AG04450 (cell line): ENCODE measurements at places on chromosomes 16 and 17.

GRCh38 chr16:30775392-30776188 is 11.4 kb downstream of the ZNF629 start:
- DNase-seq = no peak

DNA sequence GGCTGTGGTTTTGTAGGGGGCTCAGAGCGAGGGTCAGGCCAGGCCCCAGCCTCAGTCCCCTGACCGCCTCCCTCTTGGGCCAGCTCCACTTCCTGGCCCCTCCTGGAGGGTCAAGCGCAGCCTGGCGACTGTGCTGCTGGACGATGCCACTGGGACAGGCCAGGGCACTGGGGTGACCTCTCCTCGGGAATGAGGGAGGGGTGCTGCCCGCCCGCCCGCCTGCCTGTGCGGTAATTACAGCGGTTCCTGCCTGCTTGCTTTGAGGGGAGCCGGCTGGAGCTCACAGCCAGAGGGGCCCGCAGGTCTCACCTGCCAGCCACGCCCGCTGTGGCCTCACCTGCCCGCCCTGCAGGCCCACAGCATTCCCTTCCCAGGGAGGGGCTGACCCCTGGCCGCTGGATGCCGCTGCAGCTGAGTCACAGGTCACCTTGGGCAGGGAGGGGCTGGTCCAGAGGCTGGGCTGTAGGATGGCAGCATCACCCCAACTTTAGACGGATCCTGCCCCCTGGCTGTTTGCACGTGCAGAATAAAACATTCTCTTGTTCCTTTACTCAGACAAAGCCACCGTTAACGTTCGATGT is 76.7 kb upstream of the CBX4 start:
- DNase-seq = no peak

GRCh38 chr17:1473170-1473569 is 17.1 kb upstream of the CRK start:
- no peak for DNase-seq

- no peak for DNase-seq
These were observed 787 bp downstream of the CTCF start for GRCh38 chr16:67562918-67563707.

DNA sequence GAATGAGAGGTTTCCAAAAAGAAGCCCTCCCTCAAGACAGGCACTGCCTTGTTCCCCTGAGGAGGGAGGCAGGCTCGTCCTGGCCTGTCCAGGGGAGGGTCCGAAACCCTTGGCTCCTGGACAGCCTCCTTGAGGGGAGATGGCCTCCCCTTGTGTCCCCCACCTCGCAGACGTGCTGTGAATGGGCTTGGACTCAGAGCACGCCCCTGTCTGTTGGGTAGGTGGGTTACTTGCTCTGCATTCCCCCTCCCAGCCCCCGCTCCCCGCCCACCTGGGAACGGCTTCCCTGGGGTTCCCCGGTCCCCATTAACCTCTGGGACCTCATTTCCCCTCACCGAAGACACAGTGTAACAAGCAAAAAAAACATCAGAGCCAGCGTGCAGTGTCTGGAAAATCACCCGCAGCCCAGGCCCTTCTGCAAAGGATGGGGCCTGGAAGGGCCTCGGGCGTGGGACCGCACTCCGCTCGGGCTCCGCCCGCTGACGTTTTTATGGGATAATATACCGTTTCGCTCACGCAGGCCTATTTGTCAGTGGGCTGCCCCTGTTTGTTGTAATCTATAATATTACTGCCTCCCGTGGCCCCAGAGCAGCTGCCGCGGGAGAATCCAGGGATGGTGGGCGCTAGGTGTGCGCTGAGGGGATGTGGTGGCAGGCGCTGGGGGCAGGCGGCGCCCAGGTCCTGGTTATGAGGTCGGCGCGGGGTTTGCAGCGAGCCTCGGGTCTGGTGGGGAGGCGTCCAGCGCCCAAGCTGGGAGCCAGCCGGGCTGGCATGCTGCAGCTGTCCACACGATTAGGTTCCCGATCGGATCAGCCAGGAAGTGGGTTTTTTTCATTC is 11.1 kb downstream of the BAHCC1 start:
- no peak for DNase-seq

GRCh38 chr17:79219208-79219935 is 144.7 kb downstream of the ENGASE start:
- DNase-seq = no peak

GRCh38 chr17:81160306-81160705 is 5.0 kb upstream of the PVALEF start:
- no peak for DNase-seq

- peak; percentile 55 for DNase-seq
These were observed 26.4 kb upstream of the CLEC18A start for GRCh38 chr16:69924777-69925191.

GRCh38 chr16:2497695-2498484 is 15.9 kb upstream of the ATP6V0C start:
- no peak for DNase-seq

DNA sequence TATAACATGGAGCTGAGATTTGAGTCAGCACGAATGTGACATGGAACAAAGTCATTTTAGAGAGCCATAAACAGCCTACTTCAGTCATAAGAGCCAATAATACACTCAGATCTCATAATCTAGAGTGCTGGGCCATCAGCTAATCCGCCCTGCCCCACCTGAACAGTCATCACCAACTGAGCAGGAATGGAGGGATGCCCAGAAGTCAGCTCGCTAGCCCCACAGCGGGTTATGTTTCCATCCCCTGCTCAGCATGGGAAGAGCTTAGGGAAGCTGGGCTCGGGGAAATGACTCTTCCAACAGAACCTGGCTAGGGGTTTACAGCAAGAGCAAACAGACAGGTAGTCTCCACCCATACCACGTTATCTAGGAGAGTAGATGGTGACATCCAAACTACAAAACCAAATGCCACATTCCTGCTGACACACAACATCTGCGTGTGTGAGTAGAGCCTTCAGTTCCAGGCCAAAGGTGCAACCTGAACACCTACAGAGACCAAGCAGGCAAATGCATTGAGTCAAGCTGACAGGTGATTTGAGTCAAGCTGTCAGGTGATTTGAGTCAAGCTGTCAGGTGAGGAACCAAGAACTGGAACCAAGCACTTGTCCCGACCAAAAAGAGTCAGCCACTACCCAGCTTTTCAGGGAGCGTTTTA is 2.0 kb downstream of the TMEM11 start:
- DNase-seq = no peak

DNA sequence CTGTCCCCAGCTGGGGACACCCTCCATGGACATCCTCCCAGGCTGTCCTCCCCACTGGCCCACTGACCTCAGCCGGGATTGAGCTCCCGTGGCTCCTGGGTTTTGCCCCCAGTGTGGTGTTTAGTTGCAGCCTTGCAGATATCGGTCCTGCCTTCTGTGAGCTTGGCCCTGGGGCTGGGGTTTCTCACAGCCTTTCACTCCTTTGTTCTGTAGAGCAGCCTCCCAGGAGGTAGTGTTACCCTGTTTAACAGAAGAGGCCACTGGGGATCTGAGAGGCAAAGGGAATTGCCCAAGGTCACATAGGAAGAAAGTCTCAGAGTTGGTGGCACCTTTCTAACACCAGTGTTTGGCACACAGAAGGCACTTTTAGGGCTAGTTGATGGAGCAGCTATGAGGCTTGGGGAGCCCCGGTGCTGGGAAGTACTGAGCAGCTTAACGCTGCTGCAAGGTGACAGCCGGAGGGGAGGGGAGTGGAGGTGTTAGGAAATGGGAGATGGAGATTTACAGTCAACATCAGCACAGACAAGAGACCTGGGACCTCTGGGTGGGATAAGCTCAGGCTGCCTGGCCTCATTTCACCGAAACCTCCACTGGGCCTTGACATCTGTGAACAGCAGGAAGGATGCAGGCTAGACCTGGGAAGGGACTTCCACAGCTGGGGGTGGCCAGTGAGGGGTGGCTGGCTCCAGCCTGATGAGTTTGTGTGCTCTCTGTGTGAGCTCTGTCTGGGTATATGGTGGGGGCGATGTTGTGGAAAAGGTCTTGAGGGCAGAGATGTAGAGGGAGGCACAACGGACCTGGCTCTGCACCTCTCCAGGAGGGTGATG is 26.1 kb downstream of the CACNA1G start:
- DNase-seq = no peak

GRCh38 chr17:4950075-4950745 is 709 bp upstream of the ENO3 start:
- DNase-seq = no peak

- no peak for DNase-seq
These were observed 9.3 kb downstream of the IL4R start for GRCh38 chr16:27322858-27323780.

DNA sequence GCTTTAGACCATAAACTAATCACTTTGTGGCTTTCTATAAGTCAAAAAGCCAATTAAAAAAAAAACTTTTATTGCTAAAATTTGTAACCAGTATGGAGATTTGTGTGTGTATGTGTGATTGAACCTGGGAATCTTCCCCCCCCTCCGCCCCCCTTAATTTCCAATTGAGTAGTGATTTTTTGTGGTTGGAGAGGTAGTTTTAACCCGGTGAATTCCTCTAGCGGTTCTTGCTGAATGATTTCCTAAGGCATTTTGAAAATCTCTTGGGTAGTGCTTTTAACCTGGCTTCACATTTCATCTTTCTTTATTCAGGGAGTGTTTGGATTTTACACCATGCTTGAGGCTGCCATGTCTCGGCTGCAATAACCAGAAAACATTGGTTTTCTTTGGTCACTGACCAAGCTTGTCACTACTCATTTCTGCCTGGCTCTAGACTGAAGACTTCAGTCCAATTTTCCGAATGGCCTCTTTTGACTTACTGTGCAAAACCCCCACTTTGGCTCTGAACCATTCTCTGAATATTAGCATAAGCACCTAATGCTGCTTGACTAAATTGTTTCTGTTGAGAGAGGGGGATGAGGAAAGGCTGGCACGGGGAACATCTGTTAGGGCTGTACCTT is 35.6 kb downstream of the PRKCA start:
- no peak for DNase-seq

- no peak for DNase-seq
These were observed 40.9 kb downstream of the RAP1GAP2 start for GRCh38 chr17:2837147-2837561.

- DNase-seq = no peak
These were observed 6.1 kb upstream of the NLRC5 start for GRCh38 chr16:56983211-56983751.

GRCh38 chr16:3938843-3939624 is 58.5 kb upstream of the CREBBP start:
- DNase-seq = peak; percentile 77

DNA sequence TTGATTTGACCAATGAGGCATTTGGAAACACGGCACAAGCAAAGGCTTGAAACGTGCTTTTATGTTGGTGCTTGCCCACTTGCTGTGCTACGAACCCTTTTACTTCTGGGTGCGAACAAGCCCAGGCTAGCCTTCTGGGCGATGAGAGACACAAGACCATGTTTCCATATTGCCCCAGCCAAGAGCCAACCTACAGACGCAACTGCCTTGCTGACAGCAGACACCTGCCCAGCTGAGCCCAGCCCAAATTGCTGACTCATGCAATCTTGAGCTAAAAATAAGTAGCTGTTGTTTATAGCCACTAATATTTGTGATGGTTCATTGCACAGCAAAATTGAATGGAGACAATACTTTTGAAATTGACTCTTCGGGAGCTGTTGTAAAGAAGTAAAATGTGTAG is 464.5 kb downstream of the WWOX start:
- no peak for DNase-seq
